Ovary (tissue), 10 donors: ENCODE measurements at places on chromosomes 16 and 17.

- DNase-seq: no peak
Observed at GRCh38 chr17:59767176-59767575, 59.7 kb downstream of the VMP1 start.

DNA sequence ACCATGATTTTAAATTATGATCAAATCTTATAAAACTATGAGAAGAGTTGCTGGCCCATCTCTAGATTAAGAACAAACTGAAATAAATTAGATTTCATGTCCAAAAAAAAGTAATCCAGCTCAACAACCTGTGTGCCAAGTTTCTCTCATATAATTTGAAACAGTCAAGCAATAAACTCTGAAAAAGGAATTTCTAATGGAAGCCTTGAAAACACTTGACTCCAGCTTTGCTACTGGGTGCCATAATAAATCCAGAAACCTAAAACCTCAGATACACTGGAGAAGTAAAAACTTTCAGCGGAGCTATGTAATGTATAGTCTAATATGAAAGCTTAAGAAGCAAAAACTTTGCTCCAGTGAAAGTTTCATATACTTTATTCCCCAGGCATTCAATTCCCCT, 25.5 kb downstream of the RPGRIP1L start:
- no peak for DNase-seq

DNA sequence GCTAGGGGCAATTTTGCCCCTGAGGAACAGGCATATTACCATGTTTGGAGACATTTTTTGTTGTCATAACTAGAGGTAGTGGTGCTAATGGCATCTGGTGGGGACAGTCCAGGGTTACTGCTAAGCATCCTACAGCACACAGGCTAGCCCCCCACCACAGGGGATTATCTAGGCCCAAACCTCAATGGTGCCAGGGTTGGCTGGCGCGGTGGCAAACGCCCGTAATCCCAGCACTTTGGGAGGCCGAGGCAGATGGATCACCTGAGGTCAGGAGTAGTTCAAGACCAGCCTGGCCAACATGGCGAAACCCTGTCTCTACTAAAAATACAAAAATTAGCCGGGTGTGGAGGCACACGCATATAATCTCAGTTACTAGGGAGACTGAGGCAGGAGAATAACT, 15.2 kb downstream of the C1QTNF1 start:
- DNase-seq: no peak

DNA sequence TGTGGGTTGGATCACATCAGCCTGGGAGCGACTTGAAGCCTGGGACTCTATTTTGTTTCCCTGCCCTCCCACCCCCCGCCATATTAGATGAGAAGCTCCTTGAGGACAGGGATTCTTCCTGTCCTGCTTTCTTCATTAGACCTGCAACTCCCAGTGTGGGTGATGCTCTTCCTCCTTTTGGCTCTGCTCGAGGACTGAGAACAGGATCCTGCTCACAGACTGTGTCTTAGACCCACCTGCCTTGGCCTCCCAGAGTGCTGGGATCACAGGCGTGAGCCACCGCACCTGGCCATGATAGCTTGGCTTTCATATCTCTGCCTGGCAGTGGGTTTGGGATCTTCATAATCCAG, 21.5 kb upstream of the TNS4 start:
- no peak for DNase-seq

- no peak for DNase-seq
Observed at GRCh38 chr17:37240381-37240780, 135.4 kb upstream of the C17orf78 start.

DNA sequence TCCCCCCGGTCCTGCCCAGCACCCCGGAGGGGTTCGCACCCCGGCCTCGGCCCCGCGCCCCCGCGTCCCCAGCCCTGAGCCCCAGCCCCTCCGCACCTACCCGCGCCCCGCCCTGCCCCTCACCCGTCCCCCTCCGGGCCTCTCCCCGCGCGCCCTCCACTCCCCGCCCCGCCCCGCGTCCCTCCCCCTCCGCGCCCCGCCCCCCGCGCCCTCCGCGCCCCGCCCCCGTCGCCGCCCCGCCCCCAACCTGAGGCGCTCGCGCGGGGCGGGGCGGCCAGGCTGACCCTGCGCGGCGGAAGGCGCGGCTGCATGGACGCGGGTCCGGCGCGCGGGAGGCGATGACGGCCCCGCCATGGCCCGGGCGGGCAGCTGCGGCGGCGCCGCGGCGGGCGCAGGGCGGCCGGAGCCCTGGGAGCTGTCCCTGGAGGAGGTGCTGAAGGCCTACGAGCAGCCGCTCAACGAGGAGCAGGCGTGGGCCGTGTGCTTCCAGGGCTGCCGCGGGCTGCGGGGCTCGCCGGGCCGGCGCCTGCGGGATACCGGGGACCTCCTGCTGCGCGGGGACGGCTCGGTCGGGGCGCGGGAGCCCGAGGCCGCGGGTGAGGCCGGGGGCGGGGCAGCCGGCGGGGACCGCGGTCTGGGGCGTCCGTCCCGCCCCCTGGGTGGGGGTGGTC, at the start of gene SPIRE2:
Gene SPIRE2, plus strand, starts transcription at position 277 of the 671 bp plus-strand sequence. Its CDS starts 76 bp downstream, at position 353.
- peak; percentile 83 for DNase-seq

- no peak for DNase-seq
Observed at GRCh38 chr16:55638256-55638655, 17.5 kb upstream of the SLC6A2 start.

GRCh38 chr17:63434951-63435571, 11.0 kb downstream of the CYB561 start:
- DNase-seq: peak; percentile 42

DNA sequence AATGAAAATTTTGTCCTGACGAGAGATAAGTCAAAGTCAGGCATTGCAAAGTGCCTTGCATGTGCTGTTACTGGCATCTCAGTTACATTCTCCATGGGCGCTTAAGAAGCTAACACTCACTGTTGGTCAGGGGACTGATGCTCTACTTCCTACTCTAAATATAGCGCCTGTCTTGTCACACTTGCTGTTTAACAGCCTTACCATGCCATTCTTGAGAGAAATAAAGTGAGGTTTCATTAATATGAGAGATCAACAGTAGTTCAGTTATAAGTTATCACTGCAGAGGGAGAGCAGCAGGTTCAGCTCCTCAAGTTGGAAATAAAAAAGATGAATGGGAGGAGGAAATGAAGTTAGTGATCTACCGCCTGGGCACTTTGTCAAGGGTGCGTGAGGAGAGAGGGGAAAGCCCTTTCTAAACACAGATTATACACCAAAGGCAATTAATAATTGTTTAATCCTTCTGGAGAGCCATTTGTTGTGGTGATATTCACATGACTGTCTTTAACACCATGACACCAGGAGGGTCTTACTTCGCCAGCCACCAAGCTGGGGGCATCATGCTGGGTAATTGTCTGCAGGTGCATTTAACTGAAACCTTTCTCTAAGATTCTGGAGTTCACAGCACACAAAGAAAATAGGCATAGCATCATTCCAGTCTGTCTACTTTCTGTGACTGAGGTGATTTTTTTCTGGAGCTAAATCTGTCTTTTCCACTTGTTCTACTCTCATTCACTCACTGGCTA, 568.7 kb upstream of the HSBP1 start:
- no peak for DNase-seq

DNA sequence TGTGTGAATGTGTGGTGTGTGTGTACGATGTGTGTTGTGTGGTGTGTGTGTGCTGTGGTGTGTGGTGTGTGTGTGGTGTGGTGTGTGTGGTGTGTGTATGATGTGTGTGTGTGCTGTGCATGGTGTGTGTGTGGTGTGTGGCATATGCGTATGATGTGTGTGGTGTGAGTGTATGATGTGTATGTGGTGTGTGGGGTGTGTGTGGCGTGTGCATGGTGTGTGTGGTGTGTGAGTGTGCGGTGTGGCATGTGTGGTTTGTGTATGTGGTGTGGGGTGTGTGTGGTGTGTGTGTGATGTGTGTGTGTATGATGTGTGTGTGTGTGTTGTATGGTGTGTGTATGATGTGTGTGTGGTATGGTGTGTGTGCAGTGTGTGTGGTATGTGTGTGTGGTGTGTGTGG, 50.5 kb upstream of the MPHOSPH6 start:
- no peak for DNase-seq

GRCh38 chr16:10296956-10297340, 88.9 kb upstream of the ATF7IP2 start:
- no peak for DNase-seq

- no peak for DNase-seq
Observed at GRCh38 chr17:78897664-78898047, 5.3 kb downstream of the CEP295NL start.

- no peak for DNase-seq
Observed at GRCh38 chr17:497241-498034, 144.8 kb upstream of the RPH3AL start.

DNA sequence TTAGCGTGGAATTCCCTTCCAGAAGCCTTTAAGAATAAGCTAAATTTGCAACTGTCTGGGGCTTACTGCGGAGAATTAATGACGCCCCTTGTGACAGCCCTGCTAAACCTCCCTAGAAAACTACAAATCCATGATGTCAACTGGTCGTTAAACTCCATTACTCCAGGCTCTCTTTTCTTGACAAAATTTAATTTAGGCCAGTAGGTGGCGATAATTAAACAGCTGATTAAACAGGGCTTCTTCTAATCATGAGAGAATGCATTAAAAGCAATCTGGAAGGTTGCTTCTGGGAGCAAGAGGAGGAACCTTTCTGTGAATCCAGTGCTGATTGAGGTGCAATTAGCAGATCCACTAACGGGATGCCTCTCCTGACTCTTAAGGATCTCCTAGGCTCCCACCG, 8.1 kb upstream of the NLRP1 start:
- no peak for DNase-seq

GRCh38 chr16:78252757-78253156, 153.3 kb downstream of the WWOX start:
- no peak for DNase-seq

DNA sequence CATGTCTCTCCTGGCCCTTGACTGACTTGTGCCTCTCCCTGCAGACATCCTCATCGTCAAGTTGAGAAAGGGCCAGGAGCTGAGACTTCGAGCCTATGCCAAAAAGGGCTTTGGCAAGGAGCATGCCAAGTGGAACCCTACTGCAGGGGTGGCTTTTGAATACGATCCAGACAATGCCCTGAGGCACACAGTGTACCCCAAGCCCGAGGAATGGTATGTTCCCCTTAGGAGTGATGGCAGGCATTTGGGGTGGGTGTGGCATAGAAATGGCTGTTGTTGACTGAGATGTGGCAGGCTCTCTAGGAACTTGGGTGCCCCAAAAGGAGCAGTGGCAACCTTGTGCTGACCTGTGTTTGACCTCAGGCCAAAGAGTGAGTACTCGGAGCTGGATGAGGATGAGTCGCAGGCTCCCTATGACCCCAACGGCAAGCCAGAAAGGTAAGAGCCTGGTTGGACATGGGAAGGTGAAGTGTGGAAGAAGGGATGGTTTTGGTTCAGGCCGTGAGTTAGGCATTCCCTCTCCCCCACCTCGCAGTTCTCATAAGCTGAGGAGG, 7.5 kb downstream of the POLR2C start:
- DNase-seq: no peak

DNA sequence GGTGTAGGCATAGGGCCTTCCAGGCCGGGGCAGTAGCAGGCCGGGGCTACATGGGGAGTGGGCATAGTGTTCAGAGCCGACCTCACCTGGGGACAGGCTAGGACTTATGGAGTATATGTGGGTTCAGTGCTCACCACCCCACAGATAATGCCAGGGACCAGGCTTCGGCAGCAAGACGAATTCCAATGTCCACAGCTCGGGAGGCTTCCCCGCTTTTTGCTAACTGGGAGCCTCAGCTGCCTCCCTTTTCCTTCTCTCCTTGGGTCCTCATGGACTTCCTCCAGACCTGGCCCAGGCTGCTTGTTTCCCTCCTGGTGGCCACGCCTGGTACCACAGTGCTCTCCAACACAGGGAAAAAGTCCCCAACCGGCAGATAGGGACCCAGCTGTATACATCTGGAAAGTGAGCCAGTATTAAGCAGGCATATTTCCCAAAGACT, 20.1 kb upstream of the SLC46A1 start:
- no peak for DNase-seq

- peak; percentile 74 for DNase-seq
Observed at GRCh38 chr17:29592850-29593551, at the start of gene ANKRD13B. Gene ANKRD13B (plus strand): TSS chr17:29593132. CDS start chr17:29593622, 490 bp downstream.
